ENCODE measurements at places on chromosomes 1 and 21. TPM values are rescaled to one million over a fixed set of nuclear protein-coding genes. Genes with fewer than 3 reads are reported as not detected.

DNAI4 gene
- total RNA-seq: 32.5 TPM

DNA sequence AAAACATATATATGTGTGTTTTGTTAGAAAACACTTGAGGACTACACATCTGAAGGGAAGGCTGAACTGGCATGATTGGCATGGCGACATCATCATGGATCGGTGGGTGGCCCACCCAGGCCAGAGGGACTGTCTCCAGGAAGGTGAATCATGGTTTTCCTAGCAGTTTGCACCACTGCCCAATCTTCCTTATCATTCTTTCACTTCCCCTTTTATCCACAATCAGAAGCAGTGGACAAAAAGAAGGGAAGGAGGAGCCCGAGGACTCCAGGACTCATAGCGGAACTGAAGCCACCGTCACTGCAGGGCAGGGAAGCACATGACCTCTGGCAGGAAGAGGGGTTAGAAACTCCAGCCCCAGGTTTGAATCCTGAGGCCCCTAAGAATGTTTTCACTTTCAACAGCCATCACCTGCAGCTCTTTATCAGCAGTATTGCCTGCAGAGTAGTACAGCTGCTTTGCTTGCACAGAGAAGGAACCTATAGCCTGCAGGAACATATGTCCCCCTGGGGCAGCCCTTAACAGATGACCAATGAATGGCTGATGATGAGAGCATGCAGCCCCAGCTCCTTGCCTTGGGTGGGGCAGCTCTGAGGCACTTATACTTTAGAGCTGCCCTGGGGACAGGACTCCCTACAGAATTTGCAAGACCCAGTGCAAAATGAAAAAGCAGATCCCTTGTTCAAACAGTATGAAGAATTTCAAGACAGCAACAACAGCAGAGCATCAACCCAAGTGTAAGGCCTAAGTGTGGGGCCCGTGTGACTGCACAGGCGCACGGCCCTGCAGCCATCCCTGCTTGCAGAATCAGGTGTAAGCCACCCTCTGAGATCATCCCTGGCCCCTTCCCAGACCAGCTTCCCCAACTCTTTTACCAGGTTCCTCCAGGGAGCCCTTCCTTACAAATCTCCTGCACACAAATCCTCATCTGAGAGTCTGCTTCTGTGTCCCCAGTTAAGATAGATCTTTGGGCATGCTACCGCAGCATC, 241.8 kb upstream of the IRF2BP2 start:
- no peak for DNase-seq
- H3K36me3 ChIP-seq: no peaks in the 10 kb centered on the region
- H3K27ac ChIP-seq: no peak overlapping the region
- no peak overlapping the region for H3K4me3 ChIP-seq

GRCh38 chr1:164320790-164321731, 237.9 kb upstream of the PBX1 start:
- peak overlapping the region; percentile 35 for H3K4me3 ChIP-seq
- no peak overlapping the region for H3K27ac ChIP-seq
- no peak for DNase-seq
- H3K27me3 ChIP-seq: no peaks in the 10 kb centered on the region
- H3K36me3 ChIP-seq: no peaks in the 10 kb centered on the region

SPATA1 gene
- total RNA-seq: 2.2 TPM

DNA sequence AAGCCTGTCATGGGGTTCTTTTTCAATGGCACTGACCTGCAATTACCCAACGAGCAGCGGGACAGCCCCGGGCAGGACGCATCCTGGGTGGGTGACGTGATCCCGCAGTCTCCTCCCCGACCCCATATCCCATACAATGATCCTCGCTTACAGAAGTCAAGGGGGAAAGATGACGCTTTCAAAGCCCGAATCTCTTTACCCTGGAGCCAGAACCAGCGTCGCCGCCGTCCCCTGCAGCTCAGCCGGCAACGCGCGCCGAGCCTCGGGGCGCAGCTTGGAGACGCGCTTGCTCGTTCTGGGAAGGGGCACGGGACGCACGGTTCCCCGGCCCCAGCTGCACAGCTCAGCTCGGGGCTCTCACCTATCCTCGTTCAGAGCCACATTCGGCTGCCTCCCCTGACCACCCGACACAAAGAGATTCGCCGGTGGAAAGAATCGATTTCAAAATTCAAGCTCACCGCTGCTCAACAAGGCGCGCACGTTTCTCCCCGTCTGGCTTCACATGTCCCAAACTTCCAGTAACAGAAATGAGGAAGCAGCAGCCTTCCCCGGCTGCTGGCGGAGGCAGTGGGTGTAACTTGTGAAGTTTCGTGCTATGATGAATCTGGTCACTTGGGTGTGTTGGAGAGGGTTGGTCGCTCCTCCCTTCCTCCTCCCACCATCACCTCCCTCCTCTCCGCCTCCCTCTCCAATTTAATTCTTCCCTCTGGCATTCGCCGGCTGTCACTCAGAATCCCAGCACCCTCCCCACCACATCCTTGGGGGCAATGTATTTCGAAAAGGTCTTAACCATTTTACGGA, at the start of gene TIAM1:
Gene TIAM1, minus strand, starts transcription at position 582 of the 801 bp plus-strand sequence. CDS start 77,289 bp downstream, outside the sequence.
- H3K27me3 ChIP-seq: no peaks in the 10 kb centered on the region
- no peaks in the 10 kb centered on the region for H3K36me3 ChIP-seq
- peak; percentile 51 for DNase-seq
- H3K4me1 ChIP-seq: peaks cover 12% of the 10 kb centered on the region

GRCh38 chr1:221815660-221816059, 73.8 kb upstream of the DUSP10 start:
- DNase-seq: no peak
- H3K4me1 ChIP-seq: no peaks in the 10 kb centered on the region
- no peak overlapping the region for H3K4me3 ChIP-seq
- H3K27ac ChIP-seq: no peak overlapping the region

DNA sequence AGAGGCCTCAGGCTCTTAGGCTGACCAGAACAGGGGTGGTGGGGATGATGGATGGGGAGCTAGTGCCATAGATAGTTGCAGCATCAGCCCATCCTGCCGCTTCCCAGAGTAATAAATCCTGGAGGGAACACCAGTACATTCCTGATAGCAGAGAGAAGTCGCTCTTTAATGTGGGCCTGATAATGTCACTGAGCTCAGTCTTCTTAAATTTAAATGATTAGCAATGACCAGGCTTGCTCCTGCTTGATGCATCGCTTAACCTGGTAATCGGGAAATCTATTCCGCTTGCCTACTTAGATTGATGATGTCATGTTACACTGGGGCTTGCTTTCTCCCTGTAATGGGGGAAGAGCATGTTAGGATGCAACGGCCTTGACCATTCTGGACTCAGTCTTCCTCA, 218.6 kb upstream of the PLXNA2 start:
- H3K4me3 ChIP-seq: no peak overlapping the region
- H3K4me1 ChIP-seq: no peaks in the 10 kb centered on the region
- no peaks in the 10 kb centered on the region for H3K27me3 ChIP-seq
- no peaks in the 10 kb centered on the region for H3K36me3 ChIP-seq
- DNase-seq: no peak

RAD54L gene
- 0.78 TPM for total RNA-seq

FGGY gene
- 25.7 TPM for total RNA-seq

MCOLN2 gene
- 7.1 TPM for total RNA-seq

- no peak overlapping the region for H3K27ac ChIP-seq
- no peak for DNase-seq
- H3K4me3 ChIP-seq: no peak overlapping the region
- H3K4me1 ChIP-seq: peaks cover 2% of the 10 kb centered on the region
- no peaks in the 10 kb centered on the region for H3K27me3 ChIP-seq
- H3K36me3 ChIP-seq: peaks cover 13% of the 10 kb centered on the region
Measured at GRCh38 chr1:78009276-78009675, 4.5 kb downstream of the DNAJB4 start.

DNA sequence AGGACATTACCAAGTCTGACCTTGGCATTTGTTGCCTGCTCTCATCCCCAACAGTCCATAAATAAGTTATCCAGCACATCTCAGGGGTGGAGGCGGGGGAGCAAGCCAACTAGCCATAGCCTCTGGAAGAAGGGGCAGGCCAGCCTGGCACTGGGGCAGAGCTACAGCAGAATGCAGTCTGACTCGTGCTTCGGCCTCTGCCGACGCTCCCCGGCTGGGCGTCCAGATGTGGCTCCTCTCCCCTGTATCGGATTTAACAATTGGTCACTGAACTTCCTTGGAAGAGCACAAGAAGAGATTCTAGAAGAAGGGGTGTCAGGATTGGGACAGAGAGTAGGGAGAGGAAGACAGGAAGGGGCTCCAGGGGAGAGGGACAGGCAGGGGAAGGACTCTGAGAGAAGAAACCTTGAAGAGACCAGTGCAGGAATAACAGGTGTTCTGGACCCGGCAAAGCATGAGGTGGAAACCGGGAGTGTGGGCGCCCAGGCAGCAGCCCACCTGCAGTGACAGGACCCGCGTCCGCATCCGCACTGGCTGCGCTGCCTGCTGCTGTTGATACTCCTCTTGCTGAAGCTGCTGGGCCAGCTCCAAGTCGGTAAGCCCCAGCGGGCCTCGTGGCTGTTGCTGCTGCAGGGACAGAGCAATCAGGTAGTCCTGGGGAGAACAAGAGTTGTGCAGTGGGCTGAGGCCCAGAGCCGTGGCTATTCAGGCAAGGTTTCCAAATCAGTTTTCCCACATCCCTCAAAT, 9.4 kb downstream of the MINDY1 start:
- no peak overlapping the region for H3K4me3 ChIP-seq
- DNase-seq: peak; percentile 64
- peaks cover 38% of the 10 kb centered on the region for H3K36me3 ChIP-seq
- H3K4me1 ChIP-seq: peaks cover 12% of the 10 kb centered on the region

PALMD gene
- total RNA-seq: 23.2 TPM

DNA sequence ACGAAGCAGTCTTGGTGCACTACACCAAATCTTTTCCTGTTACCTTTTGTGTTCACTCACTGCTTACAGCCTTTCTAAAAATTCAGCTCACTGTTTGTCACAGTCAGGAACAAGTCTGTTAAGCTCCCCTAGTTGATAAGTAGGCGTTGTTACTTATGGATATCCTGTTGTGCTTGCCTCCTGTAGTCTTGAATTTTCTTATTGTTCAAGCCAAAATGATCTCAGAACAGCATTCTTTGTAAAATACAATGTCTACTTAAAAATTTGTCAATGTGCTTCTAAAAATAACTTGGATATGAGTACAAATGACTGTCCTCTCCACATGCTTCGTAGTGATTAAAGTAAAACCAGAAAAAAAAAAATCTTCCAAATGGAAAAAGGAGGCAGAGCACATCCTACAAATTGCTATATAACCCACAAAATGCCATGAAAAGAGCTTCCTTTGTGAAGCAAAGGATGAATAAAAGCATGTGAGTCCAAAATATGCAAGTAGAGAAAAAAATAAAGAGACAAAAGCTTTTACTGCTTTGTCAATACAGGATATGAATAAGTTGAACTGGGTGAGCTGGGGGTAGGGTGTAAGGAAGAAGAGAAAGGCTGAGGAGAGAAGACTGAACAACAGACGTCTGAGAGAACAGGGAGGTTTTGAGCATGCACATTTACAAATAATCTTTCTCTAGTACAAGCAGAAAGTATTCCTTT, 228.9 kb upstream of the ADGRL4 start:
- no peaks in the 10 kb centered on the region for H3K4me1 ChIP-seq
- no peaks in the 10 kb centered on the region for H3K36me3 ChIP-seq
- no peak overlapping the region for H3K4me3 ChIP-seq

IL23R gene
- total RNA-seq: not detected

DNA sequence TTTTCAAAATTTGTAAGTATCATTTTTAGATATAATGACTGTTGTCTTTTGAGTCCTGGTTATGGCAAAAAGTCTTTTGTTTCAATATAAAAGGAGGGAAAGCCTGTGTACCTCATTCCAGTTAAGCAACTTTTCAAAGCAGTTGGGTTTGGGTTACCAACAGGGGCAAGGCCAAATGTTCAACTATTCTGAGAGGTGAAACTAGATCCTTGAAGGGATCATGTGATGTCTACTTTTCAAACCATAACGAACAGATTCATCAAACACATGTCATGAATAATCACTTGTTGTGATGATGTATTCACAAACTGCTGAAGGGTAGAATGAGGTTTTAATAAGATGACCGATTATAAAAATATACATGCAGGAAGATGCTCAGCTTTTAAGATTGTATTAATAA, 171.3 kb downstream of the HHAT start:
- no peaks in the 10 kb centered on the region for H3K27me3 ChIP-seq
- no peak overlapping the region for H3K27ac ChIP-seq
- no peak for DNase-seq
- no peak overlapping the region for H3K4me3 ChIP-seq
- no peaks in the 10 kb centered on the region for H3K4me1 ChIP-seq
- H3K36me3 ChIP-seq: no peaks in the 10 kb centered on the region

SERTAD4 gene
- total RNA-seq: 2.0 TPM

PCSK9 gene
- total RNA-seq: 56.1 TPM

- peak; percentile 79 for DNase-seq
- peaks cover 35% of the 10 kb centered on the region for H3K4me1 ChIP-seq
- H3K27me3 ChIP-seq: no peaks in the 10 kb centered on the region
- peak overlapping the region; percentile 88 for H3K4me3 ChIP-seq
Measured at GRCh38 chr1:116569776-116570357, 959 bp downstream of the CD58 start.

GRCh38 chr21:14687268-14687625, 141.1 kb upstream of the SAMSN1 start:
- peak overlapping the region; percentile 58 for H3K27ac ChIP-seq
- H3K4me1 ChIP-seq: no peaks in the 10 kb centered on the region
- no peaks in the 10 kb centered on the region for H3K36me3 ChIP-seq
- H3K27me3 ChIP-seq: no peaks in the 10 kb centered on the region

GRCh38 chr1:31038360-31038759, 27.2 kb downstream of the PUM1 start:
- no peaks in the 10 kb centered on the region for H3K27me3 ChIP-seq
- no peak for DNase-seq
- H3K4me3 ChIP-seq: no peak overlapping the region
- peaks cover 12% of the 10 kb centered on the region for H3K36me3 ChIP-seq
- H3K27ac ChIP-seq: no peak overlapping the region
- peaks cover 30% of the 10 kb centered on the region for H3K4me1 ChIP-seq

DNA sequence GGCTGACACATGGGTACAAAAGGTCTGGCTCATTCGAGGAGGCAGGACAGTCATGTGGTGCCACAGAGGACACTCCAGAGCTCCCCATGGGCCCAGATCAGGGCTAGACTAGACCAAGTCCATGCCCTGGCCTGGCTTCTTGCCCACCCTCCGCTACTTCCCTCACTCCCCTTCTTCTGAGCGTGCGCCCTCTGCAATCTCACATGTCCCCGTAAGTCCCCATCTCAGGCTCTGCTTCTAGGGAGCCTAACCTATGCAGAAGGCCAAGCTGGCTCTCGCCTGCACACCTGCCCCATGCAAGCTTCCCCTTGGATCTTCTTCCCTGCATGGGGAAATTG, 553.6 kb downstream of the PTPRU start:
- no peak for DNase-seq
- no peaks in the 10 kb centered on the region for H3K4me1 ChIP-seq
- no peak overlapping the region for H3K4me3 ChIP-seq
- H3K27me3 ChIP-seq: no peaks in the 10 kb centered on the region
- H3K36me3 ChIP-seq: no peaks in the 10 kb centered on the region

- no peak overlapping the region for H3K27ac ChIP-seq
- H3K36me3 ChIP-seq: no peaks in the 10 kb centered on the region
- no peak for DNase-seq
- H3K4me1 ChIP-seq: no peaks in the 10 kb centered on the region
- H3K4me3 ChIP-seq: no peak overlapping the region
- no peaks in the 10 kb centered on the region for H3K27me3 ChIP-seq
Measured at GRCh38 chr1:24345334-24345733, 26.2 kb downstream of the GRHL3 start.

- H3K4me3 ChIP-seq: no peak overlapping the region
- peak; percentile 55 for DNase-seq
- H3K4me1 ChIP-seq: no peaks in the 10 kb centered on the region
- no peaks in the 10 kb centered on the region for H3K27me3 ChIP-seq
Measured at GRCh38 chr1:35590476-35591040, 17.4 kb downstream of the TFAP2E start.

KCNJ9 gene
- total RNA-seq: not detected

GRCh38 chr21:27725916-27726315, 759.0 kb upstream of the ADAMTS5 start:
- H3K4me1 ChIP-seq: peaks cover 3% of the 10 kb centered on the region
- H3K4me3 ChIP-seq: no peak overlapping the region
- no peaks in the 10 kb centered on the region for H3K36me3 ChIP-seq
- DNase-seq: no peak

Data from upper lobe of left lung (tissue), 6 donors.